ENCODE measurements at places on chromosomes 6 and 20. TPM values are rescaled to one million over a fixed set of nuclear protein-coding genes. Genes with fewer than 3 reads are reported as not detected.

Gene BPIFB4
- total RNA-seq: not detected

Gene CD109
- 18.7 TPM for total RNA-seq

Gene GRM1
- total RNA-seq: 0.08 TPM

DNA sequence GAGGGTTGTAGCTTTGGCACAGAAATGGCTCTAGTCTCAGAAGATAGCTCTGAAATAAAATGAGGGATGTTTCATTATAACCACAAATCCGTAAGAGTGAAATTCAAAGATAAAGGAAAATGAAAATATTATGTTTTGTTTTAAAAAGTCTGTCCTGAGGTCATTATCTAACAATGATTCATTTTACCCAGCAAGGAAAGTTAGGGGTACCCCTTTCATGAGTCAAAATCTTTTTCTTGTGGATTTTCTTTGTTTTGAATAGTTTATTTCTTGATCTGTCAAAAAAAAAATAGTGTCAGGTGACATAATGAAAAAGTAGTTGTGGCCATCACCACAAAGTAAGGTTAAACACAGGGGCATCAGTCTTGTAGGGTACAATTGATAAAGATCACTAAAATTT, 59.7 kb upstream of the MYB start:
- no peak for DNase-seq

- DNase-seq: no peak
Measured at GRCh38 chr6:113819169-113819830, 37.8 kb upstream of the MARCKS start.

DNA sequence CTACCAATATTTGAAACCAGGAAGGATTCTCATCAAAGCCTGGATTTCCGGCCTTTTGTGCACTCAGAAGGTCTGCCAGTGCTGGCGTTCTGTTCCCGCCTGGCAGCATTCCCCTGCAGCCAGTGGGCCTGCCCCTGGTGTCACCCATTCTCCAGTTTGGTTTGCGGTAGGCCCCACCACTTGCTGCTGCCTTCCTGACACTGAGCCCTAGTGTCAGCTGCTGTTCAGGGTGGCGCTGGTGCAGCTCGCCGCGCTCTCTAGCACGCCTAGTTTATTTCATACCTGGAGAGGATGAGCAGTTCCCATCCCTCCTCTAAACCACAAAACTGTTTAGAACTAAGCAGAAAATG, 9.5 kb downstream of the NPEPL1 start:
- DNase-seq: no peak

- no peak for DNase-seq
Measured at GRCh38 chr6:117389227-117390057, 36.3 kb downstream of the ROS1 start.

DNA sequence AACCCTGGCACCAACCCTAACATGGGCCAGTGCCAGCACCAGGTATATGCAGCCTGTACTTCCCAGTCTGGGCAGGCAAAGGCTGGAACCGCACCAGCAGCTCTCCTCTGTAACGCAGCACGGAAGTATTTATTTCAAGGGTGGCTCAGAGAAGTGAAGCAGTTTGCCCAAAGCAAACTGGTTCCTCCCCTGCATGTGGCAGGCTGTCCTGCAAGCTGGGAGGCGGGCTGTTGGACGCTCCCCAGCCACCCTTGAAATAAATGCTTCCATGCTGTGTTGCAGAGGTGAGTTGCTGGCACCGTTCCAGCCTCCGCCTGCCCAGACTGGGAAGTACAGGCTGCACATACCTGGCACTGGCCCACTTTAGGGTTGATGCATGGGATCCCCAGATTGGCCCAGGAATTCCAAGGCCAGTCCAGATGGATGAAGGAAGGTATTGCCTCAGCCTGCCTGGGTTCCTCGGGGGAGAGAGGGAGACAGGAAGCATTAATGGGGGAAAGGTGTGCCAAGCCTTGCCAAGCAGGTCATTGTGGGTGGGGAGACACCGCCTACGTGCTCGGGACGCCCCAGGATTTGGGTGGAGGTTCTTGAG, 49.8 kb downstream of the PPARD start:
- no peak for DNase-seq

GRCh38 chr6:7341989-7342742, 29.2 kb upstream of the SSR1 start:
- no peak for DNase-seq

DNA sequence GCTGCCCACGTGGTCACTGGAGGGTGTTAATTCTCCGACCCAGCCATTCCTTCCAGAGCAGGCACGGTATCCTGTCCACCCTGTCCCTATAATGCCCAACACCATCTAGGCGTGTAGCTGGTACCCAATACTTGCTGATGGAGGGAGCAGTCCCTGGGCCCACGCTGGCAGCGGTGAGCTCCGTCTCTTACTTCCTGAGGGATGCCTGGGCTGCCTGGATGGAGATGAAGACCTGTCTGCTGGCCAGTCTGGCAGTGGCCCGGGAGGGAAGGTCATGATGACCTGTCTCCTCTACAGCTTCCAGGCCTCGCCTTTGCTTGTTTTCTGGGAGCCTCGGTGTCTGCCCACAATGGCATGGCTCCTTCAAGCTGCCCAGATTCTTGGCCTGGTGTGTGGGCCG, 297.9 kb upstream of the SUPT3H start:
- DNase-seq: no peak
